Activated CD4-positive, alpha-beta T cell treated with anti-CD3 and anti-CD28 coated beads, Interleukin-2, amount 10 ng/mL, durations not matched to agents 24 days and 14 days (primary cell): ENCODE measurements at places on chromosomes 11 and 22.
A peak's percentile ranks its signal among the peaks of the same experiment; 100 is the strongest.

DNA sequence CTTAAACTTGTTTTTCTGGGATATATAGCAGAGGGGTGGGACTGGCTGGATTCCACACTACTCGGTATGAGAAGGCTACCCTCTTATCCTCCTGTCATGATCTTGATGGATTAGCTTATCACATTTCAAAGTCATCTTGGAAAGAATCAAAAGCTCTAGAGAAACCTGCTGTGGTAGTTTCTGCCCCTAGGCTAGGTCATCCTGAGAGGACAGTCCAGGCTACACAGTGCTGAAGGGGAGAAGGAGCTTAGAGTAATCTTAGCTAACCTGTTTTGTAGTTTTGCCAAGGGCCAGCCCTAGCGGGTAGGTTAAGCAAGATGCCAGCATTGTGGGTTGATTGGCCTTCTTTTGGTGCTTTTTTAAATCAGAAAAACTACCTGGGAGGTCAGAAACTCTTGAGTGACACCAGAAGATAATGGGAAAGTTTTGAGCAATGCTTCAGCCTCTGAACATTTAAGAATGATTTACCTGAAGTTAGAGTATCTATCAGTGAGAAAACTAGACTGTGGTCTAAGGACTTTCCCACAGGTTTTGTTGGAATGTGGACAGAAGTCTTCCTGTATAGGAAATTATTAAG, 21.3 kb downstream of the PIWIL4 start:
- peak; percentile 37 for DNase-seq

DNA sequence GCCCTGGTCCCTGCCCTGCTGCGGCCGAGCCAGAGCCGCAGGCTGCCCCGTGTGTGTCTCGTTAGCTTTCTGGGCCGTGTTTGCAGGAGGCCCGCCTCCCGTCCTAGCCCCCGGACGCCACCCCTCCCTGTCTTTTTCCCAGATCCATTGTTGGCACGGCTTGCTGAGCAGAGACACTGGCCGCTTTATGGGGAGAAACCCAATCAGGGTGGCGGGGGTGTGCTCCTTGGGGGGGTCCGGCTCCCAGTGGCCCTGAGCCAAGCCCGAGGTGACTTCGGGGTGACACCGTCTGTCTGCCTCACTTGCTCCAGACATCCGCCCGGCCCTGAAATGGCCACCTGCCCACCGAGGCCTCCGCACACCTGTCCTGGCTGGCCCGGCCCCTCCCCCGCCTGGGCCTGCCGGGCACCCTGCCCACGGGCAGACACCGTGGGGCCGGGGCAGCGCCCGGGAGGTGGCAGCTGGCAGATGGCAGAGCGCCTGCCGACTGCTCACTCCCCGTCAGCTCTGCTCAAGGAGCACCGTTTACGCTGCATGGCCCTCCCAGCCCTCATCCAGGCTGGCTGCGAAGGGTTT, 43.1 kb upstream of the PPARA start:
- no peak for DNase-seq

DNA sequence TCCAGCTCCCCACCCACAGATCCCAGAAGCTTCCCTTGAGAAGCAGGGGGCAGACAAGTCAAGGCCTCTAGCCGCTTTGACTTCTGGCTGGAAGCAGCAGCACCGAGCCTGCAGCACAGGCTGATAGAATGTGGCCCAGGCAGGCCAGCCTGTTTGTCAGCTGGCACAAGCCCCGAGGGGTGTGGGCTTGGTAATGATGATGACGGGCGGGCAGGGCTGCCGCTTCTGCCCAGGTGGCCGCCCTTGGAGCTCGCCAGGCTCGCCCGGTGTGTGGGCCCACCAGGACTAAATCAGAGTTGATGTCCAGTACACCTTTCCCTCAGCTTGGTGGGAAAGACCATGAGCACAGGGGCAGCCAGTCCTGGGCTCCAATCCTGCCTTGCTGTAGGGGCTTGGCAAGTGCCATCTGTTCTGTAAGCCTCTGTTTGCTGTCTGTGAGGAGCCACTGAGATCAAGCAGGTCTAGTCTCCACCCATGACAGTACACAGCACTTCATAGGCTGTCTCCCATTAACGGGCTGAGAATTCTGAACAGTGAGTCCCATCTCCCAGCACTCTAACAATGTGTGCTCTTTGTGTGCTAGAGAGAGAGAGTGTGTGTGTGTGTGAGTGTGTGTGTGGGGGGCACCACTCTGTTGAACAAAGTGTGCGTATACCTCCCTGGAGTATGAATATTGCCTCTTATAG, 26.8 kb downstream of the MICAL2 start:
- DNase-seq: no peak

- no peak for DNase-seq
Measured at GRCh38 chr11:12269104-12269441, 108.3 kb upstream of the PARVA start.

- DNase-seq: no peak
Measured at GRCh38 chr11:41989823-41990380, 530.5 kb upstream of the LRRC4C start.
